ENCODE measurements at places on chromosomes 11 and 22.

DNA sequence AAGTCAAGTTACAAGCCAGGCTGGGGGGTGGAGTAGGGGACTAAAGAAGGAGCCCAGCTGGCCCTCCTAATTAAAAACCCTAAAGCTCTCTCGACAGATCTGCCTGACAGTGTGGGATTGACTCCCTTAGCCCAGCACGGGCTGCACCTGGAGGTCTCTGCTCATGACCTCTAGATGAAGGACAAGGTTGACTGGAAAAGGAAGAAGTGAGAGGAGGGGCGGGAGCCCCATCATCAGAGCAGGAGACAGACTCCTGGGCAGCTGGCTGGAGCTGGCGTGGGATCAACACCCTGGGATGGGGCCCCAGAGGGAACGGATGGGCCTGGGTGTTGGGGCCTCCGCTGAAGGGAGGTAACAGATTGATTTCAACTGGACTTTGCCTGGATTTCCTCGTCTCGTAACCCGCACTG is 46.1 kb downstream of the RPUSD4 start:
- DNase-seq = no peak

- no peak for DNase-seq
Measured at GRCh38 chr11:76653674-76654284, 16.8 kb downstream of the LRRC32 start.

- DNase-seq = no peak
Measured at GRCh38 chr11:103893371-103893770, 143.1 kb upstream of the DDI1 start.

DNA sequence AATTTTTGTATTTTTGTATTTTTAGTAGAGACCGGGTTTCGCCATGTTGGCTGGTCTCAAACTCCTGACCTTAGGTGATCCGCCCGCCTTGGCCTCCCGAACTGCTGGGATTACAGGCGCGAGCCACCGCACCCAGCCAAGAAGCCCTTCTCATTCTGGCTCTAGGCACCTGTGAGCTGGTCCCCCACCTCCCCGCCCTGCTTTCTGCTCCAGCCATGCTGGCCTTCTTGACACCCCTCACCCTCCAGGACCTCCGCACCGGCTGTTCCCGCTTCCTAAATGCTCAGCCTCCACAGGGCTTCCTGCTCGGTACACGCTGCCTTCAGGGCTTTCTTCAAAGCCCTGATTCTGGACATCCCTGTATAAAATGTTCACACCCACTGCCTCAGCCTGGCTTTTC is 5.5 kb upstream of the FXYD2 start:
- DNase-seq = no peak
